ENCODE measurements at places on chromosomes 4 and X.

DNA sequence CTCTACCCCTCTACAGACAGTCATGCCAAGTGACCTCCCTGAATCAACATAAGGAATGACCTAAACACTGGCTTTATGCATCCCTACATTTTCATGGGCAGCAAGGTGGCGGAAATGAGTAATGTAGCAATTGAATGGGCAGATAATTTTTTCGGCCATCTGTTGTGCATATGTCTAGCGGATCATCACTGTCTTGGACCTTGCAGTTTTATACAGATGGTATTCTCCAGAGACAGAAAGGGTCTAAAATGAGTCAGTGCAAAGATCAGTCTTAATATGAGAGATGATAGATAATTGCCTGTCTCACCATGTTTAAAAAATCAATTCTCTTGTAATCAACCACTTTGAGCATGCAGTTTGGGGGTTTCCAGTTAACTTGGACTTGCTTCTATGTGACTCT lies 177.3 kb upstream of the DKK2 start:
- DNase-seq = no peak

- DNase-seq = no peak
Observed at GRCh38 chr4:124947622-124948265, 235.2 kb upstream of the ANKRD50 start.

DNA sequence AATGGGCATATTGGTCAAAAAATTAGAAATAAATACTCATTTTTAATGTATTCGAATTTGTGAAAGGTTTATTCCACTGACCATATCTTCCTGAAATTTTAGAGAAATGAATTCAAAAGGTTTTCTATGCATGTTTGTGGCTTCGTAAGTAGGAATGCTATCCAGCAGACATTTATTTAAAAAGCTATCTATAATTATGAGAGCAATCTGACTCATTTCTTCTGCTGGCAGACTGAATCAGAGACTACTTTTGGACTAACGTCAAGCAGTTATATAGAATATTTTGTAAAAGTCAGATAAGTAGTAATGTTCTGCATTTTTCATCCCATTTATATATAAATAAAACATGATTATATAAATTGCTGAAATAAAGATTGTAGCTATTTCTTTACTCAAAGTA lies 125.0 kb downstream of the SPCS3 start:
- no peak for DNase-seq

DNA sequence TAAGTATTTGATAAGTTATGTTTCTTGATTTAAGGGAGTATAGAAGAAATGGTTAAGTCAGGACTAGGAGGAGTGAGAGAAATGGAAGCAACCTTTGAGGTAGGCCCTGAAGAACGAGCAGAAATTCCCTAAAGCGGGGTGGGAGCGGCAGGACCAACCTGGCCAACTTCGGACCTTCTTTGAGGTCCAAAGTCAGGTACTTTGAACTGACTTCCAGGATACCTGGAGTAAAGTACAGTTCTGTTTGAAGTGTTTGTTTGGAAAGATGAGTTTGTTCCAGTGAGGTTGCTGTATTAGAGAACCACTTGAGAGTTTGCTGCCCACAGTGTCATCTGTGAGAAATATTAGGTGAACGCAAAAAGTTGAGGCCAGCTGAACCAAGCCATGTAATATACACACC lies 11.7 kb downstream of the RNF4 start:
- no peak for DNase-seq

- DNase-seq = no peak
Observed at GRCh38 chrX:72046447-72046846, 85.3 kb downstream of the RTL5 start.

GRCh38 chr4:105895583-105896460 lies 551 bp downstream of the NPNT start:
- DNase-seq = no peak

- no peak for DNase-seq
Observed at GRCh38 chr4:24642981-24643547, 58.7 kb upstream of the DHX15 start.

DNA sequence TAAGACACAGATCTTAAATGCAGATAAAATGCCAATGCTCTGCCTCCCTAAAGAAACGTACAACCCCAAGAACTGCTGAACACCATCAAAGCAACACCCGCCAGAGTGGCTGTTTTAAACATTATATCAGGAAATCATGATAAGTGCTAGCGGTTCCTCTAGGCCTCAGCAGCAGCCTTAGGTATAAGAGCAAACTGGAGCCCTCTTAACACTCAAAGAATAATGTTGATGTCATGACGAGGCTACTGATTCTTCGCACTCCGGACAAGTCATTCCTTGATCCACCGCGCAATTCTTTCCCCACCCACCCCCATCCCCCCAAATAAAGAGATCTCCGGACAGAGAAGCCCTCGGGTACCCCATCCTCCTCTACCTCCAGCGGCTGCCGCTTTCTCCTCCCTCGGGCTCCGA lies 507 bp downstream of the LIN54 start:
- DNase-seq = no peak

DNA sequence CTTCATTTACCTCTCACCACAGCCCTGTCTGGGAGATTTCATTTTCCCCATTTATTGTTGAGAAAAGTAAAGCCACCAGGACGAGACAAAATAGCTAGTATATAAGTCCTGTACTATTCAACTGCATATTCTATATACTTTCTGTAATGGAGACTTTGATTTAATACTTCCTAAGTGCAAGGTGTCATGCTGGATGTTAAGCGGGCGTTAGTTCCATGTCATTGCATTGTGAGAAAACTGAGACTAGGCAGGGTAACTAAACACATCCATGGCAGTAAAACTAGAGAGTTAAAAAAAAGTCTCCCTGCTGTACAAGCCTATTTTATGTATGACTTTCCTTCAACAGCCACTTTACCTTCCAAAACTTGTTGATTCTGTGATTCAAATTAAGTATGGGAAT lies 969.6 kb downstream of the STIM2 start:
- DNase-seq = no peak

DNA sequence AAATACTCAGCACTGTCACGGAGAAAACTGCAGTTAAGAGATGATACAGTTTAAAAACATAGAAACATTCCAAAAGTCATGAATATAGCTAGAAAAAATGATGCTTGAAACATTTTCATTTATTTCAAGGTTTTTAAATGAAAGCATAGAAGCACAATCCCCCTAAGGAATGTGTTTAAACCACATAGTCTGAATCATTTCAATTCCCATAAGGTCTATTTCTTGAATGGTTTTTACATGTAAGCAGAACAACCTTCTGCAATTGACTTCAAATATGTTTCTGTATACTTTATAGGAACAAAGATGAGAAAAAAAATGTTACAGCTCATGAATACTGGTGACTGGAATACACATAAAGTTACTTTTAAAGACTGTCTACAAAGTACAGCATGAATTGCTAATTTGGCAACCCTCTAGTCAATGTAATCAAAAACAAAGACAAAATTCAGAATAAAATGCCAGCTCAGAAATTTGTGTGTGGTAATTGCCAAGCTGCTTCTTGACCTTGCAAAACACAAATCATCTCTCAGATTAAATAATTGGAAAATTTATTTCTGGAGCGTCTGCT lies 886.4 kb upstream of the ADGRL3 start:
- DNase-seq = no peak

GRCh38 chrX:72245461-72246089 lies 6.7 kb upstream of the ERCC6L start:
- peak; percentile 12 for DNase-seq

- no peak for DNase-seq
Observed at GRCh38 chrX:43474321-43474720, 181.8 kb upstream of the MAOA start.

DNA sequence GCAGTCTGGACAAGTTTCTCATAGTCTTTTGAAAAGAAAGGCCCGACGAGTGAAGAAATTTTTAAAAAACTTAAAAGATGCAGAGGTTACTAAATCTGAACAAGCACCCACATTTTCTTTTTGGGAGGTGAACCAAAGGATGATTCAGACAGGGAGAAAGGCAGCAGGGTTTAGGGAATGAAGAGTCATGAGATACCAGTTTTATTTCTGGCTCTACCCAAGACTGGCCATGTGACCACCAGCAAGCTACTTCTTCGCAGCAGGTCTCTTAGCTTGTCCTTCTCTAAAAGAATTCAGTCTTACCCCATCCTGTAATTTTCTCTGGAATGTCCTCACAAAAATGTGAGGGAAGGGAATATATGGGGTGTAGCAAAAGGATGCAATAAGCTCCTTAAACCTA lies 37.6 kb downstream of the AMOT start:
- DNase-seq = no peak

DNA sequence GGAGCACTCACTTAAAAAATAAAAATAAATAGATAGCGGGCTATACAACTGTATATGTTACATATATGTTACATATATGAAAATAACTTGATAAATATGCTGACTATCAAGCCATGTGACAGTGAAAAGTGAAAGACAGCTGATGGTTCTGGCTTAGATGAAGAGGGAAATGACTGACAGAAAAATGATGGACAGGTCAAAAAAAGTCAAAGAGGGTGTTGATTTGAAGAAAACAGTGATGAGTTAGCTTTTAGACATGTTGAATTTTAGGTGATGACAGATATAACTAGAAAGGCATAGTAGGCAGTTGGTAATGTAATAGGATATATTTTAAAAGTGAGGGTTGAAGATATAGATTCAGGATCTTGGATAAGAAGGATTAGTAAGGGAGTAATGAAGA lies 37.8 kb downstream of the FBXO8 start:
- no peak for DNase-seq

GRCh38 chr4:74931376-74931775 lies 1.5 kb upstream of the PARM1 start:
- DNase-seq = no peak

DNA sequence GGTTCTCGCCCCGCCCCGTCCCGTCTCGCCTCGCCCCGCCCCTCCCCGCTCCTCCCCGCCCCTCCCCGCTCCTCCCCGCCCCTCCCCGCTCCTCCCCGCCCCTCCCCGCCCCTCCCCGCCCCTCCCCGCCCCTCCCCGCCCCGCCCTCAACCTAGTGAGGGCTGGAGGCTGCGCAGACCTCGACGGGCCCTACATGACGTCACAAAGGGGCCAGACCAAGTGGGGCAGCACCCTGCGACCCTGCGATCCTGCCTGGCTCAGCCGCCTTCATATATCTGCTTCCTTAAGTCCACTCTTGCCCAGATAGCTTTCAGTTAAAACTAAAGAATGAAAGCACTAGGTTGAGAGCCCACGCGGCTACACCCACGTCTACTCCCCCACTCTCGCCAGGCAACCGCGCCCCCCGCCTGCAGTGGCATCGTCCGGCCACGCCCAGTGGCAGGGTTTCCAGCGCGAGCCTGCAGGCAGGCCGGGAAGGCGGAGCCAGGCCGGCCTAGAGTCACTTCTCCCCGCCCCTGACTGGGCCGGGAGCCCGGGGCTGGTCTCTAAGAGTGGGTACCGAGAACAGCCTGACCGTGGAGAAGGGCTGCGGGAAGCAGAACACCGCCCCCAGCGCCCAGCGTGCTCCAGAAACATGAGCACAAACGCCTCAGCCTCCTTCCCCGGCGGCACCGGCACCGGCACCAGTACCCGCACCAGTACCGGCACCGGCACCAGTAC lies 1.5 kb upstream of the MAOA start:
- DNase-seq = peak; percentile 79

- DNase-seq = no peak
Observed at GRCh38 chr4:4521136-4521535, 20.7 kb downstream of the STX18 start.

DNA sequence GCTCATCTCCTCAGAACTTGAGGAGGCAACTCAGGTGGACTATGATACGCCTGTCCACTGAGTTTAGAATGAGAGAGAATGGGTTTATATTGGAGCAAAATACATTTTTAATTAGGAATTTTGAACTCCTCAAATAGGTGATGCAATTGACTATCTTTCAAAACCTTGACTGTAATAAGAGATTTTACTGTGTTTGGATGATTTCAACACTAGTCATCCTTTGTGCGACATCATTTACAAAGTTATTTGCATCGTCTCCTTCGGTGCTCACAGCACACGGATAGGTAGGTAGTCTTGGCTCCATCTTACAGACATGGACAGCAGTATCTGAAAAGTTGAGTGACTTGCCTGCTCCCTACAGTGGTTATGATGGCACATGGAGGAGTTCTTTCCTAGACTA lies 67.0 kb downstream of the AASDH start:
- no peak for DNase-seq

DNA sequence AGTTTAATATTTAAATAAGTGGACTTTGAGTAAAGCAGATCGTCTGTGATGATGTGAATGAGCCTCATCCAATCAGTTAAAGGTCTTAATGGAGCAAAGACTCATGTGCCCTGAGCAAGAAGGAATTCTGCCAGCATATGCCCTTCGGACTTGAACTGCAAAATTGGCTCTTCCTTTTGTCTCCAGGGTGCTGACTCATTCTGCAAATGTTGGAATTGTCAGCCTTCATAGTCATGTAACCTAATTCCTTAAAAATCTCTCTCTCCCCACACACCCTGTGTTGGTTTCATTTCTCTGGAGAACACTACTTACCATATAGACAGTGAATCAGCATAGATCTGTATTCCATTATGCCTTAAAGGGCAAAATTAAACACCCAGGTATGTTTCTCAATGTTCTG lies 609.8 kb upstream of the GALNTL6 start:
- DNase-seq = no peak

GRCh38 chr4:130296448-130296847 lies 1200.5 kb downstream of the C4orf33 start:
- no peak for DNase-seq

- DNase-seq = peak; percentile 28
Observed at GRCh38 chr4:6916587-6917460, 7.2 kb downstream of the TBC1D14 start.

- no peak for DNase-seq
Observed at GRCh38 chr4:118810991-118811764, 24.7 kb downstream of the SEC24D start.

DNA sequence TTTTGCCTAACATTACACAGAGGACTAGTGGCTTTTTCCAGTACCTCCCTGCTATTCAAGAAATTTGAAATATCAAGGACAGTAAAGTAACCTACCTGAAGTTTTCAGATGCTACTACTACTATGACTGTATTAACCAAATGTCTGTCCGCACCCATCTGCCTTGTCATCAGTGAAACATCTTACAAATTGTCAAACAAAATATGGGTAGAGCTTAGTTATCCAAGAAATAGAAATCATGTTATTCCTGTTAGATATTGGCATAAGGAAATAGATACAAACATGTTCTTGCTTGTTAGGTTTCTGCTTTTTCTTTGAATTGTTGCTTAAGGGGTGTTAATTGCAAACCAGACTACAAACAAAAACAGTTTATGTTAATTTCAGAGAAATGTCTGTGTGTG lies 63.9 kb downstream of the PLS3 start:
- DNase-seq = no peak

GRCh38 chr4:107349266-107349665 lies 313.2 kb upstream of the DKK2 start:
- no peak for DNase-seq

GRCh38 chr4:148055844-148056243 lies 324.0 kb downstream of the ARHGAP10 start:
- no peak for DNase-seq

- no peak for DNase-seq
Observed at GRCh38 chrX:151974336-151975227, at the start of gene GABRE. GABRE (minus strand) TSS chrX:151974676; CDS start chrX:151974625, 51 bp downstream.

- DNase-seq = no peak
Observed at GRCh38 chr4:108830509-108831244, 67.8 kb upstream of the ETNPPL start.

Measured in T-helper 17 cell (primary cell).